ENCODE measurements at places on chromosomes 16 and 17.

GRCh38 chr16:78890373-78890895 lies 710.1 kb downstream of the MAF start:
- DNase-seq: no peak

DNA sequence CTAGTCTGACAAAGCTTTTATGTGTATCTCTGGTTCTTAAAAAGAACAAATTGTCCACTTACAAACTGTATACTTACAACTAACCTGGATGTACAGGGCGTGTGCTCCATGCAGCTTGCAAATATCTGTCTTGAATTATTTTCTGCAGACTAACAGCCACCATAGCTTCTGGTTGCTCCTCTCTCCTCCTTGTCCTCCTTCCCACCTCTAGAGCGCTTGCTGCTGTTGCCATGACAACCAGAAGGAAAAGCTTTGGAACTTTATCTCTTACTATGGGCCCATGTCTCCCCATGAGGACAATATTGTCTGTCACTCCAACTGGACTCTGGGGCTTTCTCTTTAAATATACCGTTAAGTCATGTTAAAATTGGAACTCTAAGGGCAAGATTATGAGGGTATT lies 71.5 kb upstream of the DHX40 start:
- no peak for DNase-seq

- DNase-seq: no peak
Observed at GRCh38 chr16:88449267-88449561, 3.9 kb upstream of the ZFPM1 start.

DNA sequence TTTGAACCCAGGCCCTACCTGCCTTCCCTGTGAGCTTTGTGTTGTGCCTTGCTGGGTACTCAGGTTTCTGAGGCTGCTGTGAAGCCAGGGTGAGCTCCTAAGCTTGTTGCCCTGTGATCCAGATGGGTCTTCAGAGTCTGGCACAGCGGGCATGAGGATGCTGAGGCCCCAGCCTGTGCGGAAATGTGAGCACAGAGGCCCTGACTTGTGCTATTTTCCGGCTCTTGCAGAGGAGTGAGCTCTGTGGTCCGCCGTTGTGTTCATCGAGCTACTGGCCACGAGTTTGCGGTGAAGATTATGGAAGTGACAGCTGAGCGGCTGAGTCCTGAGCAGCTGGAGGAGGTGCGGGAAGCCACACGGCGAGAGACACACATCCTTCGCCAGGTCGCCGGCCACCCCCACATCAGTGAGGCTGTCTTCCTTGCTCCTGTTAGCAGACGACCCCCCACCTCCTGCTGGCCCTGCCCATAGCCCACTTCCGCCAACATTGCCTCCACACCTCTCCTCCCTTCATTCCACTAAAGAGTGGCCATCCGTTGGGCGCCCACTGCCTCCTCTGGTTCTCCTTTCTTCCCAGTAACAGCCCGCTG lies 2.7 kb downstream of the PHKG2 start:
- no peak for DNase-seq

- DNase-seq: no peak
Observed at GRCh38 chr16:82716361-82716855, 89.6 kb downstream of the CDH13 start.

- DNase-seq: no peak
Observed at GRCh38 chr16:48099455-48099854, 56.3 kb downstream of the ABCC12 start.

GRCh38 chr17:35784895-35785294 lies 10.5 kb downstream of the MMP28 start:
- DNase-seq: no peak

DNA sequence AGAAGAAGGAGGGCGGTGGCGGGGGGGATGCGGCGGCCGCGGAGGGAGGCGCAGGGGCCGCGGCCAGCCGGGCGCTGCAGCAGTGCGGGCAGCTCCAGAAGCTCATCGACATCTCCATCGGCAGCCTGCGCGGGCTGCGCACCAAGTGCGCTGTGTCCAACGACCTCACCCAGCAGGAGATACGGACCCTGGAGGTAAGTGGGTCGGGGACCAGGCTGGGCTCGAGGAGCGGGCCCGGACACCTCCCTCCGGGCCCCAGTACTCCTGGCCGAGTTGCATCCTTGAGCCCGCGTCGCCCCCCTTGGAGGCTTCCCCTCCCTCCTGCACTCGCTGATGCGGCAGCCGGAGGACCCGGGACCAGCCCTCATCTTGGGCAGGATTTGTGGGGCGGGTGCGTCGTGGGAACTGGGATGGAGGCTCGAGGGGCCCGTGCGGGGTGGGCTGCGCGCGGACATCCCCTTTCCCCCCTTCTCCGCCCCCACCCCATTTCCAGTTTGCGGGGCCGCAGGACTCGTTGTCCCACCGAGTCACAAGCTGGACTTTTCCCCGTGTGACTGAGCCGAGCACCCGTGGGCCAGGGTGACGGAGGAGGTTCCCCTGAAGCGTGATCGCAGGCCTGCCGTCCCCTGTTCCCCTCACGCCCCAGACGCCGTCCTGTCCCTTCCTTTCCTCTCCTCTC lies 572 bp downstream of the KSR1 start:
- no peak for DNase-seq

- no peak for DNase-seq
Observed at GRCh38 chr17:18259621-18260331, 686 bp upstream of the MIEF2 start.

GRCh38 chr16:89658221-89658879 lies 714 bp downstream of the SPATA33 start:
- peak; percentile 33 for DNase-seq

DNA sequence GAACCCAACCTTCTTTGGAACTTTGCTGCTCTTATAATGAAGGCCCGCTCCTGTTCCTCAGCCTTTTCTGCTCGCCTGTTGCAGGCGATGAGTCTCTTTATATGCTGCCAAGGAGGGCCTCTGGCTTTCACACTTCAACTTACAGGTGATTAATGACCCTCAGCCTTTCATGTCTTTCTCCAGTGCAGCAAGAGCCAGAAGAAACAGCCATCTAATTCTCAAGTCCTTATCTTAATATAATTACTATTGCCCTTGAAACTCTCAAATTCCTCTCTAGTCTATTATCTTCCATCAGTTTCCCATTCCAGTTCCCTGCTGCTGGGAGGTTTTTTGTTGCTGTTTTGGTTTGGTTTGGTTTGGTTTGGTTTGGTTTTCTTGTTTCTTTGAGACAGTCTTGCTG lies 121.8 kb upstream of the MED13 start:
- no peak for DNase-seq

DNA sequence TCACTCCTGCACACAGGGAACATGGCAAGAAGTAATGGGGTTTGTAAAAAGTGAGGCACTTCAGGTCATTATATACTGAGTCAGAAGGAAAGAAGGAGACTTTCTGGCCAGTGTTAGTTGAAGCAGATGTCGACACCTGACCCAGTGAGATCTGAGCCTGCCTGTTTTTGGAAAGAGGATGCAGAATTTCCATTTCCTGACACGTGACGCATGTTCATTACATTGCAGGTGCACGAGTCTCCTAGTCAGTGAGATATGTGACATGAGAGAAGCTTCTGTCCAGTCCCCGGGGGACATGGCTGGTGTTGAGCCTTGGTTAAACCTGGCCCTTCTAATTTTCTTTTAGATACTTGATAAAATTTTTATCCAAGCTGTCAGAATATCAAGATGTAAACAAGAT lies 62.3 kb downstream of the ELAC2 start:
- no peak for DNase-seq

- DNase-seq: no peak
Observed at GRCh38 chr16:89070590-89070989, 23.1 kb upstream of the ACSF3 start.

DNA sequence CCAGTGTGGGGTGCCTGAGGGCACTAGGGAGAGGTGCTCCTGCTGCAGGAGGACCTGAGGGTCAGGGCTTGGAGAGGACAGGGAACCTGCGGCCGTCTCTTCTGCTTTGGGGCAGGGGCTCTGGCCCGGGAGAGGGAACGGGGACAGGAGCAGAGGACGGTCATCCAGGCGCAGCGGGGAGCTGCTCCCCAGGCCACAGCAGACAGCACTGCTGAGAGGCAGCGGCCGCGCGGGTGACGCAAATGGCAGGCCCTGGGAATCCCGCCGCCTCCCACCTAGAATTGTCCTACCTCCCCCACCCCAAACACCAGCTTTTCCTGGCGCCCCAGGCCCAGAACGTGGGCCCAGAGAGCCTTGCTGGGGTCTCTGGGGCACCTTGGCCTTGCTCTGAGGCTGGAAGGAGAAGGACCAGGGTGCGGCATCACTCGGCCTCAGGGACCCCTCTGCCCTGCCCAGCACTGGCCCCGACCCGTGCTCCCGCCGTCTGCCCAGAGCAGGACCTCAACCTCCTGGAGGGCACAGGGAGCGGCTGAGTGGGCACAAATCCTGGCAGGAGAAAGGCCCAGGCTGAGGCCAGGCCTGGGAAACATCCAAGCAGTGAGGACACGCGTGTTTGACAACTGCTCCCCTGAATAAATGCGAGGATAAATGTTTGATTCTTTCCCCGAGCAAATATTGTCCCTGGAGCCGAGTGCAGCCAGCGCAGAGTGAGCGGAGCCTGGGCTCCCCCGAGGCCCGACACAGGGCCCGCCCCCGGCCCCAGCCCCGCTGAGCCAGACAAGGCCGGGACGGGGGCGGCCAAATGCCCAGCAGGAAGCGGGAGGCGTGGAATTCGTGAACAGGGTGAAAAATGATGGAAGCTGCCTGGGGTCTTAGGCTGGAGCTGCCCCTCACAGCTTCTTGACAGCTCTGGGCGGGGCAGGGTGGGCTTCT lies 8.5 kb downstream of the SSTR5 start:
- DNase-seq: no peak

DNA sequence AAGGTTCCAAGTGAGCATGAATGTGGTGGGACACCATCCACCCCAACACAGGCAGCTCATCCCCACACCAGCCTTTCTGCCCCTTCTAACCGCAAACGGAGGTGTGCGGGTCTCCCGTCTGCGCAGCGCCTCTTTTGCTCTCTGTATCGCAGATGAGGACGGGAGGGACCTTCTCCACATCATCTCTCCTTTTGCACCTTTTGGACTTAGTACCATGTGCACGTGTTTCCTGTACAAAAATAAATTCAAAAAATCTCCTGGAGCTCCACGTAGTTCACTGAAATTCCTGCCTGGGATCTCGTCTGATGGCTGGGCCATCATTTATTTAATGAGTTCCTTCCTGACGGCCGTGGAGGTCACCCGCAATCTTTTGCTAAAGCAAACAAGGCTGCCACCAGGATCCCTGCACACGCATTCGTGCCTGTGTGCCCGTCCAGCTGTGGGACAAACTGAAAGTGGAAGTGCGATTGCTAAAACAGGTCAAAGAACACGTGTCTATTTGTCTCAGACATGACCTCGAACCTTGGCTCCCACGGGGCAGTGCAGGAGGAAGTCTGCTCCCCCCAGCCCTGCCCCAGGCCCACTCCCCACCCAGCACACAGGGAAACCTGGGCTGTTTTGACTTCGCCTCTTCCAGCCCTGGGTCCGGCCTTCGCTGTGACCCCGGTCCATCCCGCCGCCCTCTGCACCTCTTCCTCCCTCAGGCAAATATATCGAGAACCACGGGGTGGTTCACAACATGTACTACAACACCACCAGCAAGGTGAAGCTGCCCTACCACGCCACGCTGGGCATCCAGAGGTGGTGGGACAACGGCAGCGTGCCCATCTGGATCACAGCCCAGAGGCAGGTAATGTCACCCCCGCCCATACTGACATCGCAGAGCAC lies 2.3 kb downstream of the ENPP7 start:
- no peak for DNase-seq

DNA sequence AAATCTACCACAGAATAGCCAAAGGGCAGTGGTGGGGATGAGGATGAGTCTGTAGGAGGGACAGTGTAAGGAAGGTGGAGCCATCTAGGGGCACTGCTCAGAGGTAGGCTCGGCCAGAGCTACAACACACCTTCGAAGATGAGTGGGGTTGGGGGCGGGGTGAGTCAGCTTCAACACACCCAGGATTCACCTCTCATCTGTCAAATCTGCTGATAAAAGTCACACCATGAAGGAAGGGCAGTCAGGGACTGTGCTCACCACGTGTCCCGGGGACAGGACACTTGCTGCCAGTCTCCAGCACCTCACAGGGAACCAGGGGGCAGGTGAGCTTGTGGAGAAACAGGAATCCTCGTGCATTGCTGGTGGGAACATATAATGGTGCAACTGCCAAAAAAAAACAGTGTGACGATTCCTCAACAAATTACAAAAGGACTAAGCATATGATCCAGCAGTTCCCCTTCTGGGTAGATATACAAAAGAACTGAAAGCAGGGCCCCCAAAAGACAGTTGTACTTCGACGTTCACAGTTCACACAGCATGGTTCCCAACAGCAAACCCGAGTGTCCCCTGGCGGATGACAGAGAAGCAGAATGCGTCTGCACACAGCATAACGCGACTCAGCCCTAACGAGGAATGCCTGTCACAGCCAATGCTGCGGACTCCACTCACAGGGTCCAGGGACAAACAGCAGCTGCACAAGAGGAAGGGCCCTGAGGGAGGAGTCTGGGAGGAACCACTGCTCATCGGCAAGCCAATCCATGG lies 133.1 kb downstream of the ANKRD11 start:
- peak; percentile 36 for DNase-seq

- DNase-seq: no peak
Observed at GRCh38 chr16:34050787-34051320, 591.4 kb downstream of the TP53TG3F start.

DNA sequence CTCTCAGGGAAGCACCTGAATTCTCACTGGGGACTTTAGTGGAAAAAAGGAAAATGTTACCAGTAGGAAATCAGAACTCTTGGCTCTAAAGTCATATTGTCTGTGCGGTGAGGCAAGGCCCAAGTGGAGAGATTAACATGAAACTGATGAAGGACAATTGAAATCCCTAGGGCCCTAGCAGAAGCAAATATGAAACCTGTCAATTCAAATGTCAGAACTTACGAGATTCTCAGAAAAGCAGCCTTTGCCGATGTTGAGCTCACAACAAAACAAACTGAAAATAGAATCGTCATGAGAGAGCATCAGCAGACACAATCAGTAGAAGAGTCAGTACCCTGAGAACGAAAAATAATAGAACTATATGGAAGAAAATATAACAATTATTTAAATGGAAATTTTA lies 108.8 kb downstream of the ELAC2 start:
- DNase-seq: no peak

Data from stimulated activated naive CD8-positive, alpha-beta T cell treated with anti-CD3 and anti-CD28 coated beads, Interleukin-15, amount 100 ng/mL, for 72 hours (primary cell).